Erythroblast (primary cell): ENCODE measurements at places on chromosomes 1 and 21.

- DNase-seq = no peak
Measured at GRCh38 chr1:53524428-53525375, 65.5 kb downstream of the DMRTB1 start.

DNA sequence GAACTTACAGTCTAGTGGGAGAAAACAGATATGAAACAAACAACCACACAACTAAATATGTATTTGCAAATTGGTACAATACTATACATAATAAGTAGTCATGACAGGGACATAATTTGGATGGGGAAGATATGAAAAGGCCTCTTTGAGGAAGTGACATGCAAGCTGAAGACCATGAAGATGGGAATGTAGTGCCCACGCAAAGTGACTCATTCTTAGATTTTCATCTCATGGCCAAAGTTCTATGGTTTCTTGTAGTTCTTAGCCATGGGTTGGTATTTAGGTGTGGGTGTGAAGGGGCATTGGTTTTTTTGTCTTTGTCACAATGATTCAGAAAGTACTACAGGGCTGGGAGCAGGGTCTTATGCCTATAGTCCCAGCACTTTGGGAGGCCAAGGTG lies 105.4 kb upstream of the FAM78B start:
- DNase-seq = no peak

DNA sequence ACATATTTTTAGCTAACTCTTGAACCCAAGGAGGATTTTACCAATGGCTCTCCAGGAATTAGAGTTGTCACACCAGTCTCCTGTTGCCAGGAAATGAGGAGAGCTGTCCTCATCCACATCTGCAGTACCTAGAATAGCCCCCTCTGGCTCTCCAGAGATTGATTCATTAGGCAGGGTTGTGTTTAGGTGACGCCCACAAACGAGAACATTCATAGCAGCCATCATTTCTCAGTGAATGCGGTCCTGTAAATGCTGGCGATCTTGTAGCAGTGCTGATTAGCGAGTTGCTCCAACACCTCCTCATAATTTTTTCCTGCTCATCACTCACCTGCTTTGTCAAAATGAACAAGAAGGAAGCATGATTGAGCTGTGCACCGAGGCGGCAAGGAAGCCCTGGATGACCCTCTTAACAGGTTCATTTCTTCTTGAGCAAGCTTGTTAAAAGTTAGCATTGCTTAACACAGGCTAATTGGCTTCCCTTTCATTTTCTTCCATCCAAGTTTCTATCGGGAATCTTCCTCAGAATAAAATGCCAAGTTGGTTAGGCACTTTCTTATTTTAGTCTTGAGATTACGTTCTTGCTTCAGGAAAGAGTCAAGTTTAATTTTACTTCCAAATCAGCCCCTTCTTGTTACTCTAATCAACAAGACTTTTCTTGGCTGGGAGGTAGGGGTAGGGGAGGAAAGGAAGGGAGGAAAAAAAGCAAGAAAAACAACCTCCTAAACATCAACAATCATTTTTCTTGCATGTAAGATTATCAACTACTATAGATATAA lies 16.5 kb upstream of the KLHDC8A start:
- no peak for DNase-seq

- no peak for DNase-seq
Measured at GRCh38 chr1:185610954-185611353, 123.2 kb upstream of the HMCN1 start.

- no peak for DNase-seq
Measured at GRCh38 chr1:79161077-79161476, 154.5 kb upstream of the ADGRL4 start.

DNA sequence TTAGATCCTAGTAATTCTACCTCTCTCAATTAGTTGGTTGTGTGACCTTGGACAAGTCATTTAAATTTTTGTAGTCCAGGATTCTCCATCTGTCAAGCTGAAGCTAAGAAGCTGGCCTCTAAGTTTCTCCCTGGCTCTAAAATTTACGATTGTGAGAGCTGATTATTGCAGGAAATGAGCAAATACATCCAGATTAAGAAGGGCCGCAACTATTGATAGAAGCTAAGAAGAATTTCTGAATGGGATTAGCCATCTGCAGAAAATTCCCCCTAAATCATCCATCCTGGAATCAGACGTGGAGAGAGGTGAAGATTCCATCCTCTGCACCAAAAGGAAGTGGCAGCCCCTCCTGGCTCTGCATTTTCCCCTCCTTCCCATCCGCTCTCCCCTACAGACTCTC lies 55.0 kb downstream of the HIVEP3 start:
- no peak for DNase-seq

- DNase-seq = no peak
Measured at GRCh38 chr1:115506518-115506917, 135.3 kb upstream of the VANGL1 start.

DNA sequence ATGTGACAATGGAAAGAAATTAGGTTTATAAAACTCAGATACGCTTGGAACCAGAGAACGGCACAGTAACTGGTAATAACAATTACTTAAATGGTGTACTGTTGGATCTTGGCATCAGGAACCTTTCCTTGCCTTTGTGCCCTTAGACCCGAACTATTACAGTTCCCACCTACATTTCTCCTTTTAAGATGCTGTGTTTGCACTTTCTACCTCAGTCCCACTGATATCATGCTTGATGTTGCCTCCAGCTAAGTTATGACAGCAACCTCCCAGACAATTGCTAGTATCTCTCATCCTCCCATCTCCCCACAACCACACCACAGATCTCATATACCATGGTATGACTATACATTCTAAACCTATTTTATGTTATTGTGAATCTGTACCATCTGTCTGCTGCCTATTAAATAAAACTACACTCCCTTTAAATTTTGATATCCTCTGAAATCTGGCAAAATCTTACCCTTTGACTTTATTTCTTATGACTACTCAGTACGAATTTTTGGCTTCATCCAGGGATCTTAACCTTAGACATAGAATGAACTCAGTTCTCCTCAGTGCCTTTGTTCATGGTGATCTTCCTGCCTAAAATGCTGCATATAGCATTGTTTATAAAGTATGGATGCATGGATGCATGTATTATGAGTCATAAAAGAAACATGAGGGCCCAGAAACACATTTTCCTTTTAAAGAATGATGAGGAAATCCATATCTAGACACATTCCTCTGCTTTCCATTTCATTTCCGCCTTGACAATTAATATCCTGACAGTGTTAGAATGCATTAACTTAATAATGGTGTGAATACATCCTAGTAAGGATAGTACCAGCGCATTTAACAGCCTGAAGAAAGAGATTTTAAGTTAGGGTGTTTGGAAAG lies 64.1 kb downstream of the LRRC8D start:
- no peak for DNase-seq

DNA sequence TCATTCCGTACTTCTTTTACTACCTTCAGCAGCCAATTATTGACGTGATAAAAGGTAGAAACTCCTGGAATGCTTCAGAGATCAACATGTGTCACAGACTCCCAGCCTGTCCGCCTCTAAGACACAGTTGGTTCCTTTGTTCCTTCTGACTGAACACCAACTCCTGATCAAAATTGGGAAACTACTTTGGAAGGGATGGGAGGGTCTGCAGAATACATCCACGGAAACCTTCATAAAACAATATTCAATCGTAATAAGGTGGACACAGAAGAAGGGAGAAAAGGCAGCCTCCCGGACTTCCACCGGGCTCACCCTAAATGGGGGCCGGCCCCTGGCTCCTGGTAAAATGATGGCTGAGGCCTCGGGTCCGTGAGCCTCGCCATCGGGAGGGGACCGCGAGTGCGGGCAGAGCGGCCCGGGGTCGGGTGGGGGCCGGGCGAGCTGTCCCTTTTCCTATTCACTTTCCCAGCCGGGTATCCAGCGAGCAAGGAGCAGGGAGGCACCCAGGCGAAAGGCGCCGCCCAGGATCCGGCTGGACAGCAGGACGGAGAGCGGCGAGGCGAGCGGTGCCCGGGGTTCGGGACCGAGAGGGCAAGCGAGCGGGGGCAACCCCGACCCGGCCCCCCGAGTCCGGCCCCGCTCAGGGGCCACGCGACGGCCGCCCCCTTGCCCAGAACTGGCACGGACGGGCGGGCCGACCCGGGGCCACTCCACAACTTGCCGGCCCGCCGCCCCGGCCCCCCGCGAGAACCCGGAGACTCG lies 805 bp downstream of the NRIP1 start:
- peak; percentile 55 for DNase-seq

GRCh38 chr1:230614121-230614520 lies 28.2 kb upstream of the COG2 start:
- no peak for DNase-seq

DNA sequence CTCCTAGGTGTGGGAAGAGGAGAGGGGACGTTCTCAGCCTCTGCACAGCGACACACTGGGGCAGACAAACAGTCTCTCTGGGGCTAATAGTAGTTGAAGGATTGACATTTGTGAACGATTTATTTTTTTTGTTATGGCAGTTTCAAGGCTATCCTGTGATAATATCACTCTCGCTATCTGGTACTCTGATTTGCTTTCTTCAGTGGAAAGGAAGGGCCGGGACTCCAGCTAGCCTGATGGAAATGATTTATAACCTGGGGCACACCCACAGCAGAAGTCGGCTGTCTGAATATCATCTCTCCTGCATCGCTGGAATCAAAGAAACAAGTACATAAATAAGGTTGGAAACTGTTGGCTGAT lies 122.7 kb downstream of the KCNN3 start:
- no peak for DNase-seq

DNA sequence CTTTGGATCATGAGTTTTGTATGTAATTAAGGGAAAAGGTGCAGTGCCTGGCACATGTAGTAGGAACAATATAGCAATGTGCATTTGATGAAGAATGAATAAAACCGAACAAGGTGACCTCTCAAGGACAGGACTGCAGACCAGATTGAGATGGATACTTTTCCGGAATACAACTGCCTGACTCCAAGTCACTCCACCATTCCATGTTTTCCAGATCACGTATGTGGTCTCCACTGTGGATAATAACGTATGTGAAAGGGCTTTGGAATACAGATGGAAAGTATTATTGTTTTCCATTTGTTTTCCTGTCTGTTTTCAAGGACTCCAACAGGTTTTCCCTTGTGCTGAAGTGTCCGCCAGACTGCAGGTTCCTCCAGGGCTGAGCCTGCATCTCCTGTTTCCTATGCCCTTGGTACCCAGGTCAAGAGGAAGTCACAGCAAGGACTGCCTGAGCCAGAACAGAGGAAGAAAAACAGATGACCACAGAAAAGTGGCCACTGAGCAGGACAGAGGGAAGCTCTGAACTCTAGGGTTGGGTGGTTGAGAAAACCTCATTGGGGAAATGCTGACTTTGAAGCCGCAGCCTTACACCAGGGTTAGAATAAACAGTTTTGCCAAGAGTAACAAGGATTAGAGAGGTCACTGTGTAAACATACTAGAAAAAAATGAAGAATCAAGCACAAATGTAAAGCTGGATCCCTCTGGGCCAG lies 4.0 kb downstream of the CFAP45 start:
- DNase-seq = no peak

- no peak for DNase-seq
Measured at GRCh38 chr1:184595596-184595995, 159.1 kb downstream of the EDEM3 start.

GRCh38 chr21:29149808-29150425 lies 19.5 kb downstream of the MAP3K7CL start:
- no peak for DNase-seq

GRCh38 chr1:36125129-36125991 lies at the start of gene COL8A2:
Gene COL8A2, minus strand, starts transcription at chr1:36125222. Its CDS starts 24,980 bp downstream, at chr1:36100242.
- DNase-seq = no peak

DNA sequence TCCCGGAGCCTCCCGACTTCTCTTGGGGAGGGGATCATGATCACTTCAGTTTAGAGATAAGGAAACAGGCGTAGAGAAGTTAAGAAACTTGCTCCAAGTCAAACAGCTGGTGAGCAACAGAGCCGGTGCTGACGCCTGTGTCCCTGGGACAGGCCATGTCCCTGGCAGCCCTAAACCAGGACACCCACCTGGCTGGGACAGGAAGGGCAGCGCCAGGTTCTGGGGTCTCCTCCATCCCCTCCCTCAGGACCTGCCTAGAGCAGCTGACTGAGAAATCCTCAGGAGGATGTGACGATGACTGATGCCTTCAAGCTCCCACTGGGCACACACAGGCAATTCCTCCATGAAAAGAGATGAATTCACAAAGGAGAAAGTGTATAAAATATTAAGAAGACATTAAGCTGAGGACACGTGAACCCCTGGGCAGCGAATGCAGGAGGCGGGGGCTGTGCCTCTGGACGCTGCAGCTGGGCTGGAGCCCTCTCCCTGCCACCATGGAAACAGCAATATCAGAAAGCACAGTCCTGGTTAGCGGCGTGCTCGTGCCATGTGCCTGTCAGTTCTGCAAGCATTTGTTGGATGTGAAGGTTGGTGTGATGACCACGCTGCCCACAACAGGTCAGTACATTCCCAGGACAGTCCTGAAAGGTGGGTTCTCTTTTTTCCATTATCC lies 40.1 kb upstream of the C1orf174 start:
- no peak for DNase-seq

DNA sequence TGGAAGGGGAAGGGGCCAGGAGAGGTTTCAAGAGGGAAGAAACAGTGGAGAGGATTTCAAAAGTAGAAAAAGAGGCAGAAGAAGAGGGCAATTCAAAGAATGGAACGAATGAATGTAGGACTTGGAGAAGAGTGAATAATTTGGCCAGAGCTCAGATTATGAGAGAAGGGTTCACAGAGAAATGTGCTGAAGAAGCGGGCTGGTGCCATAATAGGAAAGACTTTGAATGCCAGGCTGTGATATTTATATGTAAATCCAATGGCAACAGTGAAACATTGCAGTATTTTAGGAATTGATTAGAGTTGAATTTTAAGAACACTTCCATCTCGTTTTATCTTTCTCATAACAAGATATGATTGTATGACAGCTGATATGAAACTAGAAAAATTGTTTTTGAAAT lies 36.0 kb upstream of the ANGPTL7 start:
- no peak for DNase-seq

GRCh38 chr1:15786581-15786980 lies 20.9 kb downstream of the UQCRHL start:
- DNase-seq = no peak

DNA sequence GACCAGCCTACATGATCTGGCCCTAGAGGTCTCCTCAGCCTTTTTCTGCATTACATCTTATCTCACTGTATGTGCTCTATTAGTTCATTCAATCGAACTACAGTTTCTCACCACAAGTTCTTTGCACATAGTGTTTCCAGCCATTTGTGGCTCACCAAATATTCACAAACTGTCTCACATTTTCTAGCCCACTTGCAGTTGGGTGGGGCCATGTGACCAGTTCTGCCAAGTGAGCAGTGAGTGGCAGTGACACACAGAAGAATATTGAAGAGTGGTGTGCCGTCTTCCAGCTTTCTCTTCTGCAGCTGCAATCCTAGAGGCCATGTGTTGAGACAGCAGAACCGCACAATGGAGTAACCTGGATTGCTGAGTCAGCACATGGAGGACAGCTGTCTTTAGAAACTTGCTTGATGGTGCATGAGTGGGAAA lies 103.2 kb upstream of the ZNF644 start:
- DNase-seq = no peak

DNA sequence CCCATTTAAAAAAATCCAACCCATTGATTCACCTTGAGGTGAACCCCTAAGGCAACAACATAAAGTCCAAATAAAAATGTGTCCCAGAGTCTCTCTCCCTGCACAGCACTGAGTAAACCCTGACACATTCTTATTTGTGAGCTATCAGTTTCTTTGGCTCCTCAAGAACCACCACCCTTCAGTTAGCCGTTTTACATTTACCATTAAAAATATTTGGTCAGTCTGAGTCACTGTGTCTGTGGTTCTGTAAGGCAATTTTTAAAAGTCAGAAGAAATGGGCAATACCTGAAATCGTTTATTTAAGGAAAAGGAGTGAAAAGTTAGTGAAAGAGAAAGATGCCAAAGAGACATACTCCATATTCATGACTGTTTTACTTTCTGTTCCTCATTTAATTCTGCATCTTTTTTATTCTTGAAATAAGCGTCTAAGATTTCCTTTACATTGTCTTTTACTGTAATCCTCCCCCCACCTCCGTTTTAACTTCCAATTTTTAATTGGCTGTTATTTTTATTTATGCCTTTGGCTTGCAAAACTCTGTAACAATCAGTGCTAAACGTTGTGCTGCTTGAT lies 91.7 kb upstream of the IVNS1ABP start:
- no peak for DNase-seq
